ENCODE measurements at places on chromosomes 4 and X.

- no peak overlapping the region for H3K27ac ChIP-seq
- H3K36me3 ChIP-seq = peaks cover 2% of the 10 kb centered on the region
- H3K4me1 ChIP-seq = peaks cover 3% of the 10 kb centered on the region
- H3K27me3 ChIP-seq = no peaks in the 10 kb centered on the region
- no peak for DNase-seq
Measured at GRCh38 chrX:24428516-24428915, 36.6 kb upstream of the PDK3 start.

- H3K27me3 ChIP-seq = no peaks in the 10 kb centered on the region
- no peak overlapping the region for H3K4me3 ChIP-seq
- no peaks in the 10 kb centered on the region for H3K36me3 ChIP-seq
- H3K27ac ChIP-seq = no peak overlapping the region
Measured at GRCh38 chrX:150429594-150429993, 66.5 kb downstream of the MAMLD1 start.

- no peaks in the 10 kb centered on the region for H3K27me3 ChIP-seq
- H3K36me3 ChIP-seq = no peaks in the 10 kb centered on the region
- no peak overlapping the region for H3K4me3 ChIP-seq
Measured at GRCh38 chrX:81261576-81261975, 59.7 kb downstream of the SH3BGRL start.

DNA sequence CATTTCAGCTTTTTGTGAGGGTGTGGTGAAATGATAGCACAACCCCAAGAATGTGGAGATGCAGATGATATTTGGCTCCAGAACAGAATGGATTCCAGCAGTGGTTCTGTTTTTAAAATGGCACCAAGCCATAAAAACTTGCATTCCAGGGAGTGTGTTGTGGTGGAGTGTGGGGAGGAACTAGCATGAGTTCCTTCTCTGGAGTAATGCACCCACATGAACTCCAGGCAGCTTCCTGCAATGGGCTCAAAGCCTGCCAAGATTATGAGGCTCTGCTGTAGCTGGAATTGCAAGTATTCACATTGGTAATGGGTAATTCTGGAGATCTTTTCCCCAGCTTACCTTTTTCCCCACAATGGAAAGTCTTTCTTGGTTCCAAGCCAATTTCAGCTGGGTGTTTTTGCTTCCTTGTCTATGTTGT is 161.4 kb downstream of the RAB28 start:
- no peak overlapping the region for H3K27ac ChIP-seq
- no peaks in the 10 kb centered on the region for H3K4me1 ChIP-seq
- no peak for DNase-seq
- no peaks in the 10 kb centered on the region for H3K27me3 ChIP-seq

- H3K36me3 ChIP-seq = no peaks in the 10 kb centered on the region
- no peak for DNase-seq
- H3K27me3 ChIP-seq = no peaks in the 10 kb centered on the region
- no peaks in the 10 kb centered on the region for H3K4me1 ChIP-seq
- no peak overlapping the region for H3K4me3 ChIP-seq
Measured at GRCh38 chr4:187547316-187547715, 448.3 kb upstream of the ZFP42 start.

- H3K36me3 ChIP-seq = peaks cover 3% of the 10 kb centered on the region
- peak overlapping the region; percentile 75 for H3K27ac ChIP-seq
- H3K27me3 ChIP-seq = no peaks in the 10 kb centered on the region
- H3K4me3 ChIP-seq = peak overlapping the region; percentile 65
- no peak for DNase-seq
Measured at GRCh38 chr4:47010347-47010911, 17.0 kb upstream of the GABRA4 start.

- peak overlapping the region; percentile 56 for H3K4me3 ChIP-seq
- H3K4me1 ChIP-seq = peaks cover 49% of the 10 kb centered on the region
- peaks cover 17% of the 10 kb centered on the region for H3K36me3 ChIP-seq
- H3K27ac ChIP-seq = no peak overlapping the region
Measured at GRCh38 chr4:4856071-4857000, 3.1 kb upstream of the MSX1 start.

DNA sequence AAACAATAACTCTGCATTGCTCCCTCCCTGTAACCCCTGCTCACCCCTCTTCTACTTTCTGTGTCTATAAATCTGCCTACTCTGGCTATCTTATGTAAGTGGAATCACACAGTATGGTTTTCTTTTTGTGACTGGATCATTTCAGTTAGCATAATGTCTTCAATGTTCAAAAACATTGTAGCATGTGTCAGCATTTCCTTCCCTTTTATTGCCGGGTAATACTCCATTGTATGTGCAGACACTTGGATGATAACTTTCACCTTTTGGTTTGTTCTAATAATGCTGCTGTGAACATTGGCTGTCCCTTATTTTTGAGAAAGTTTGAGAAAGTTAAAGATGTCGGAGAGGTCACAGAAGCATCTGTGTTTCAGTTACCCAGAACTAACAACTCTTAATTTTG is 60.6 kb upstream of the TLR2 start:
- H3K36me3 ChIP-seq = peaks cover 72% of the 10 kb centered on the region
- DNase-seq = no peak
- no peak overlapping the region for H3K4me3 ChIP-seq
- no peak overlapping the region for H3K27ac ChIP-seq
- peaks cover 7% of the 10 kb centered on the region for H3K4me1 ChIP-seq
- no peaks in the 10 kb centered on the region for H3K27me3 ChIP-seq

- no peak overlapping the region for H3K27ac ChIP-seq
- H3K36me3 ChIP-seq = no peaks in the 10 kb centered on the region
- DNase-seq = no peak
- H3K4me1 ChIP-seq = no peaks in the 10 kb centered on the region
- H3K4me3 ChIP-seq = no peak overlapping the region
Measured at GRCh38 chr4:172851534-172851933, 317.1 kb upstream of the GALNT7 start.

DNA sequence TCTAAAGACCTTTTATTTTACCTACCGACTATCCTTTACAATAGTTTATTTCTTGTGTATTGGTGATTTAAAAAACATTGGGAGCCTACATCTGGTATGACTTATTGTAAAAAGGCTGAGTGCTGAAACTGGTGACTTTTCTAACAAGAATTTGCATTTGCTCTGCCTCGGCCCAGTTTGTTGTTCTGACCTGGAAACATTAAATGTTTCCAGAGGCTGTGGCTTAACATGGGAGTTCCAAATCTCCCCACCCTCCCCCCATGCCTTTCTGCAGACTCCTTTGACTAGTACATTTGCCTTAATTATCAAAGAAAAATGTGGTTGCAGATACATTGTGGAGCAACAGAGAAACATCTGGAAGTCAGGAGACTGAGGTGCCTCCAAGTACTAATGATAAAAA is 39.8 kb downstream of the SPCS3 start:
- H3K27ac ChIP-seq = no peak overlapping the region
- H3K4me1 ChIP-seq = no peaks in the 10 kb centered on the region
- H3K27me3 ChIP-seq = no peaks in the 10 kb centered on the region
- H3K36me3 ChIP-seq = no peaks in the 10 kb centered on the region

DNA sequence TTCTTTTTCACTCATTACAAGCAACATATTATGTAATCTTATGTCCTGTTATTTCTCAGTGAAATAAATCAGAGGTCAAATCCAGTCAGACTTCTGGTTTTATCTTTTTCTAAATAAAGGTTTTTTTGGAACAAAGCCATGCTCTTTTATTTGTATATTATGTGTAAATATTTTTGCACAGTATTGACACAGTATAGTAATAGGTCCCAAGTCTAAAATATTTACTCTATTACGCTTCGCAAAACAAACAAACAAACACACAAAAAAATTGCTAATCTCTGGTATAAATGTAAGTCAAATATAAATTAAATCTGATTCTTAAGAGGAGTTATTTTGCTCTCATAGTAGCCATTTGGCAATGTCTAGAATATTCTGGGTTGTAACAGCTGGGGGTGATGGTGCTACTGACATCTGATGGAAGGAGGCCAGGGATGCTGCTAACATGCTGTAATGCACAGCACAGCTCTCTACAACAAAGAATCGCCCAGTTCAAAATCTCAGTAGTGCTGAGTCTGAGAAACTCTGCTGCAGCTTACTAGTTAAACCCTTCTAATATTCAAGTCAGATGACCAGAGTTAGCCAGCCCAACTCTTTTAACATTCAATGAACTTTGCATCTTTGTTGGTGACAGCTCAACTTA is 602.1 kb downstream of the RAB28 start:
- no peaks in the 10 kb centered on the region for H3K4me1 ChIP-seq
- no peak overlapping the region for H3K4me3 ChIP-seq
- H3K27ac ChIP-seq = no peak overlapping the region
- no peaks in the 10 kb centered on the region for H3K27me3 ChIP-seq
- peaks cover 2% of the 10 kb centered on the region for H3K36me3 ChIP-seq

GRCh38 chrX:133850399-133850798 is 135.0 kb downstream of the GPC3 start:
- H3K4me1 ChIP-seq = no peaks in the 10 kb centered on the region
- H3K27me3 ChIP-seq = peaks cover 10% of the 10 kb centered on the region

DNA sequence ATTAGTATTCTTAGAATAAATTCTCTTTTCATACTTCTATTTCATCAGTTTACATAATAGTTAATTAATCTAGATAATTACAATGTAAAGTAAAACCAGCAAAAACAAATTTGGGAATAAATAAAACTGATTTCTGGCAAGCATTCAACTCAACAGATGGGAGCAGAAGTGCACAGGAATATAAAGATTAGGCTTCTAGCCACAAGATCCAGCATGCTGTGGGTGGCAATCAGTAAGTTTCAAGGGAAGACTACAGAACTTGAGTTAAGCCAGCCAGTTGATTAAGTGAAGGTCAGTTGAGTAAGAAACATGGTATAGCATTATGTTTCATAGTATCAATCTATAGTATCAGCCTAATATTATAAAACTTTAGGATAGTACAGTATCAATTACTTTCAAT is 324.2 kb upstream of the AADAT start:
- no peaks in the 10 kb centered on the region for H3K36me3 ChIP-seq
- no peaks in the 10 kb centered on the region for H3K4me1 ChIP-seq
- H3K27me3 ChIP-seq = no peaks in the 10 kb centered on the region
- no peak overlapping the region for H3K4me3 ChIP-seq

DNA sequence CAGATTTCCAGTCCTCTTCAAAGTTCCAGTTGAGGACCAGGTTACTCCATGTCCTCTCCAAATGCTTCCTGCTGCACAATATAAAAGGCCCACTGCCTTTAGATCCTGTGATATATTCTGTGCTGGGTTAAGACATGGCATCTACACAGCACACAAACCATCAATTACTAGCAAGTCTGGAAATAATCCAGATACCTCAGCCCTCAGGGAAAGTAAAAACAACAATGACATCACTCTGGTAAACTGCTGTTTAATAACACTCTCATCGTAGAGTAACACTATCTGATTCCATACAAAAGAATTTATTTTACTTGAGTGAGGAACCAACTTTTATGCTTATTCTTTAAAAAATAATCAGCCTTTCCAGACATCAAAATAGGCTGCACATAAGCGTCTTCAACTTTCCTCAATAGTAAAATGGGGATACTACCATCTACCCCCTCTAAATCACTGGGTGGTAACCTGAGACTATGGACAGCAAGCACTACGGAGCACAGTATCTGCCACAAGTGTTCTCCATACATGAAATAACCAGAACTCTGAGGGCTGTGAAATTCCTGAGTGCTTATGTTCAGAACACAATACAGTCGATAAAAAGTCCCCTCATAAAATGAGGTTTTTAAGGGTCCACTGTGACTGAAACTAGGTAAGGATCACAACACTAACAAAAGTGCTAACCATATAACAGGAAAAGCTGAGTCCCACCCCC is 53.4 kb downstream of the ABCG2 start:
- H3K27ac ChIP-seq = no peak overlapping the region
- peaks cover 29% of the 10 kb centered on the region for H3K27me3 ChIP-seq
- no peaks in the 10 kb centered on the region for H3K36me3 ChIP-seq
- no peak overlapping the region for H3K4me3 ChIP-seq
- DNase-seq = no peak

GRCh38 chr4:107862658-107863057 is 37.9 kb downstream of the SGMS2 start:
- peaks cover 49% of the 10 kb centered on the region for H3K27me3 ChIP-seq
- no peaks in the 10 kb centered on the region for H3K4me1 ChIP-seq
- no peak for DNase-seq

DNA sequence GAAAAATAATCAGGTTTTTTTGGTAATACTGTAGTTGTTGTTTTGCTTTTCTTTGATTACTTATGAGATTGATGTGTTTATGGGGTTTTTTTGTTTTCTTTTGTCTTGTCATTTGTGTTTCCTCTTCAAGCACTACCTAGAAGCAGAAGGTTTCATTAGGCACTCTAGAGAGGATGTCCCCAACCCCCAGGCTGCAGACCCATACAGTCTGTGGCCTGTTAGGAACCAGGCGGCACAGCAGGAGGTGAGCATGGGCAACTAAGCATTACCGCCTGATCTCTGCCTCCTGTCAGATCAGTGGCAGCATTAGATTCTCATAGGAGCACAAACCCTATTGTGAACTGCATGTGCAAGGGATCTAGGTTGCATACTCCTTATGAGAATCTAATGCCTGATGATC is 22.9 kb upstream of the NOCT start:
- no peak for DNase-seq
- H3K4me1 ChIP-seq = no peaks in the 10 kb centered on the region
- H3K4me3 ChIP-seq = no peak overlapping the region
- H3K27me3 ChIP-seq = peaks cover 11% of the 10 kb centered on the region

GRCh38 chrX:70398899-70399298 is 24.2 kb upstream of the GDPD2 start:
- H3K27me3 ChIP-seq = no peaks in the 10 kb centered on the region
- no peak overlapping the region for H3K4me3 ChIP-seq
- H3K4me1 ChIP-seq = no peaks in the 10 kb centered on the region
- peaks cover 2% of the 10 kb centered on the region for H3K36me3 ChIP-seq
- no peak for DNase-seq

- no peak overlapping the region for H3K4me3 ChIP-seq
- no peaks in the 10 kb centered on the region for H3K36me3 ChIP-seq
- DNase-seq = no peak
- no peak overlapping the region for H3K27ac ChIP-seq
- H3K27me3 ChIP-seq = peaks cover 11% of the 10 kb centered on the region
Measured at GRCh38 chr4:8940792-8941491, 69.3 kb upstream of the HMX1 start.

GRCh38 chr4:54041100-54041499 is 23.3 kb downstream of the CHIC2 start:
- peaks cover 40% of the 10 kb centered on the region for H3K4me1 ChIP-seq
- H3K27me3 ChIP-seq = no peaks in the 10 kb centered on the region

DNA sequence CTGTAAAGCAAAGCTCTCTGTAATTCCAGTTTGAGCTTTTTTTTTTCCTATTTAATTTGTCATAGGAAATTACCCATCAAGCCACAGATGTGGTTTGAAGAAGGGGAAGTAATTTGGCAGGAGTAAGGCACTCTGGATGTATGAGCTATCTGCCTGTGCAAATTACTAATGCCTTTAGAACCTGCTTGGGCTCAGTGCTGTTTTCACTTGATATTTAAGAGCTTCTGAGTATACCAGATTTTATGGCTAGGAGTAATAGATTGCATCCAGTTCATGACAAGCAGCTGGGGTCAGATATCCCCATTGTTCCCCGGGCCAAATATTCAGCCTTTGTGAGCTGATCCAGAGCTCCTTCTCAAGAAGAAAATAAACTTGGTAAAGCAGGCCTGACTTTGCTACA is 89.1 kb downstream of the DCAF8L2 start:
- no peak overlapping the region for H3K27ac ChIP-seq
- H3K4me3 ChIP-seq = no peak overlapping the region
- H3K36me3 ChIP-seq = no peaks in the 10 kb centered on the region
- no peaks in the 10 kb centered on the region for H3K27me3 ChIP-seq
- no peaks in the 10 kb centered on the region for H3K4me1 ChIP-seq
